Right lobe of liver (tissue), 6 donors: ENCODE measurements at places on chromosomes 6 and 20. TPM values are rescaled to one million over a fixed set of nuclear protein-coding genes. Genes with fewer than 3 reads are reported as not detected.

The MAS1 gene
- total RNA-seq = not detected

GRCh38 chr6:130578713-130579112 is 212.9 kb downstream of the TMEM200A start:
- no peak overlapping the region for H3K4me3 ChIP-seq
- peaks cover 12% of the 10 kb centered on the region for H3K4me1 ChIP-seq
- no peaks in the 10 kb centered on the region for H3K36me3 ChIP-seq
- no peaks in the 10 kb centered on the region for H3K27me3 ChIP-seq
- H3K27ac ChIP-seq = no peak overlapping the region

DNA sequence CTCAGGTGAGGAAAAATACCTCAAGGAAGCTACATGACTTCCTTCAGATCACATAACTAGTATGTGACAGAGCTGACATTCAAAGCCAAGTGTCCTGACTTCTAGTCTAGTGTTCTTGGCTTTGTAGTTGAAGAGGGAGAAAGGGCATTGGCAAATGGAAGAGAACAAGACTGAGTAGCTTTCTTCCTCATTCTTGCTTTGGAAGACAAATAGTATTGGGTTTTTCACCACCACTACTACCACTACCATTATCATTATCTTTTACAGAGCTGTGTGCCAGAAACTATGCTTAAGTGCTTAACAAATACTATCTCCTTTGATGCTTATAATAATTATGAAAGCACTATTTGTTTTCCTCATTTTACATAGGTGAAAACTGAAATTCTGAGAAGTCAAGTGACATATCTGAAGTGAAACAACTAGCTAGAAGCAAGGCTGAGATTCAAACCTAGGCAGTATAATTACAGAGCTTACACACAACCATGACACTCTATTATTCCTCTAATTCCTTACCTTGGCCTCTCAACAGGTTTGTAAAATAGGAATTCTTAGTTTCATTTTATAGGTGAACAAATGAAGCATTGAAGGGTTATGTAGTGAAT is 6.8 kb downstream of the ACSS2 start:
- H3K27ac ChIP-seq = no peak overlapping the region
- H3K27me3 ChIP-seq = no peaks in the 10 kb centered on the region
- H3K4me1 ChIP-seq = peaks cover 33% of the 10 kb centered on the region
- no peak overlapping the region for H3K4me3 ChIP-seq

DNA sequence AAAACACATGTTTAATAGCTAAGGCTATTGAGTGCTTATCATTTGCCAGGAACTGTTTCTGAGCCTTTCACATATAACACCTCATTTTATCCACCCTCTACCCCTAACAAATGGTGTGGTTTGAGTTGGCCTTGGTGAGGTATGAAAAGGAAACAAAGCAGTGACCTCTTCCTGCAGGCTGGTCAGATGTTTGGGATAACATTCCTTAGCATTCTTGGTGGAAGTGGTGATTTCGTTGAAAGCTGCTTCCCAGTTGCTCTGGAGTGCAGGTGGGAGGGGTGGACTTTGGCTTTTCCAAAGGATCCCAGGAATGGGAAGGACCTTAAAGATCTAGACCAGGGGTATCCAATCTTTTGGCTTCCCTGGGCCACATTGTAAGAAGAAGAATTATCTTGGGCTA is 41.3 kb downstream of the CARMIL1 start:
- H3K27ac ChIP-seq = no peak overlapping the region
- H3K36me3 ChIP-seq = no peaks in the 10 kb centered on the region
- DNase-seq = no peak

GRCh38 chr6:121811106-121811505 is 375.7 kb downstream of the GJA1 start:
- no peaks in the 10 kb centered on the region for H3K36me3 ChIP-seq
- no peak overlapping the region for H3K4me3 ChIP-seq
- H3K27me3 ChIP-seq = no peaks in the 10 kb centered on the region

DNA sequence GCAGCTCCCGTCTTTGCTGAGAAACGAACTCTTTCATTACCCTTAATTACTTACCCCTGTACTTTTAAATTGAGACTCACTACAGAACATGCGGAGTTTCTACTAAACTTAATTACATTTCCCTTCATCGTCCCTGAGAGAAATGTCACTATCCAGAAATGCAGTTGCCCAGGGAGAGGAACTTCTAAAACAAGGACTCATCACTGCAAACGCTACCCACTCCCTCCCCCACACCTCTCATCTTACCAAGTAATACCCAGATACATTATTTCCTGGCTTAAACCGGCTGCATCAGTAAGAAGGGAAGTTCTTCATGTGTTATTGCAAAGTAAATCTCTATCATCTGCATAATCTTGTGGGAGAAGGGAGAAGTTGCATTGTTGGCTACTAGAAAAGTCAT is 138.3 kb downstream of the IPCEF1 start:
- H3K27me3 ChIP-seq = no peaks in the 10 kb centered on the region
- H3K27ac ChIP-seq = no peak overlapping the region
- no peaks in the 10 kb centered on the region for H3K4me1 ChIP-seq
- no peak for DNase-seq
- no peak overlapping the region for H3K4me3 ChIP-seq

DNA sequence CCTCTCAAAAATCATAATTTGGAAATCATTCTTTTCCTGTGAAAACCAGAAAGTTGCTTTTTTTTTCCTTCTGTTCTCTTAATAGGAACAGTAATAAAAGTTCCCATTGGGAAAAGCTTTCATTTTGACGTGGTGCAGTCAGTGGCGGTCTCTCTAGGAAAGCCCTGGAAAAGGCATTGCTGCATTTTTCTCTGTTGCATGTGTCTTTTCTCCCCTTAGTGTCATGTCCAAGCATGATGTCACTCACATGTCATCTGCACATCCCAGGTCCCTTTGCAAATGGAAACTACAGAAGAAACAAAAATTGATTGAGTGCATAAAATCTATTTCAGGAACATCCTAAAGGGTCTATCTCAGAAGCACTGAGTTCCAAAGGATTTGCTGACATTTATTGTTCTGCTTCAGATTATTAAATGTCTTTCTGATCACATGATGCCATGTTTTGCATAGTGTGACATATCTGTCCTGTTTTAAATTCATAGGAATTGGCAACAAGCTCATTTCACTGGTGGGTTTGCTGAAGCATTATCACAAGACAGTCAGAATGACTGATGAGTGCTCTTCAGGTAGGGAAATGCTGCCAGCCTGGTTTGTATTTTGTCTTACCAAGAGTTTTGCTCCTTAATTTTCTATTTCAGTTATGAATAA is 208.7 kb downstream of the SOX4 start:
- DNase-seq = no peak
- no peaks in the 10 kb centered on the region for H3K4me1 ChIP-seq
- no peak overlapping the region for H3K27ac ChIP-seq
